ENCODE measurements at places on chromosomes 7 and 10.
A peak's percentile ranks its signal among the peaks of the same experiment; 100 is the strongest.

GRCh38 chr7:24820730-24821044 lies 63.4 kb upstream of the GSDME start:
- DNase-seq: no peak

- no peak for DNase-seq
Observed at GRCh38 chr7:93558705-93559614, 15.6 kb downstream of the CALCR start.

- DNase-seq: peak; percentile 45
Observed at GRCh38 chr10:69413221-69413865, 3.4 kb downstream of the TACR2 start.

GRCh38 chr7:41244246-41244645 lies 458.6 kb downstream of the INHBA start:
- DNase-seq: no peak

- DNase-seq: no peak
Observed at GRCh38 chr7:97871659-97872024, 566 bp downstream of the ASNS start.

All from midbrain (tissue), 1 donor.